ENCODE measurements at places on chromosomes 11 and 22.

- DNase-seq, result no peak
Observed at GRCh38 chr11:77381729-77382665, 80.5 kb upstream of the GDPD4 start.

DNA sequence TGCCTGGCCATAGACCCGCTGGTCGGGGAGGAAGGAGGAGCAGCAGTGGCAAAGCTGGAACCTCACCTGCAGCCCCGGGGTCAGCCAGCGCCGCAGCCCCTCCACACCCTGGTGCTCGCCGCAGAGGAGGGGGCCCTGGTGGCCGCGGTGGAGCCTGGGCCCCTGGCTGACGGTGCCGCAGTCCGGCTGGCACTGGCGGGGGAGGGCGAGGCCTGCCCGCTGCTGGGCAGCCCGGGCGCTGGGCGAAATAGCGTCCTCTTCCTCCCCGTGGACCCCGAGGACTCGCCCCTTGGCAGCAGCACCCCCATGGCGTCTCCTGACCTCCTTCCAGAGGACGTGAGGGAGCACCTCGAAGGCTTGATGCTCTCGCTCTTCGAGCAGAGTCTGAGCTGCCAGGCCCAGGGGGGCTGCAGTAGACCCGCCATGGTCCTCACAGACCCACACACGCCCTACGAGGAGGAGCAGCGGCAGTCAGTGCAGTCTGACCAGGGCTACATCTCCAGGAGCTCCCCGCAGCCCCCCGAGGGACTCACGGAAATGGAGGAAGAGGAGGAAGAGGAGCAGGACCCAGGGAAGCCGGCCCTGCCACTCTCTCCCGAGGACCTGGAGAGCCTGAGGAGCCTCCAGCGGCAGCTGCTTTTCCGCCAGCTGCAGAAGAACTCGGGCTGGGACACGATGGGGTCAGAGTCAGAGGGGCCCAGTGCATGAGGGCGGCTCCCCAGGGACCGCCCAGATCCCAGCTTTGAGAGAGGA, 11.9 kb downstream of the TMEM121B start:
- DNase-seq, result no peak

DNA sequence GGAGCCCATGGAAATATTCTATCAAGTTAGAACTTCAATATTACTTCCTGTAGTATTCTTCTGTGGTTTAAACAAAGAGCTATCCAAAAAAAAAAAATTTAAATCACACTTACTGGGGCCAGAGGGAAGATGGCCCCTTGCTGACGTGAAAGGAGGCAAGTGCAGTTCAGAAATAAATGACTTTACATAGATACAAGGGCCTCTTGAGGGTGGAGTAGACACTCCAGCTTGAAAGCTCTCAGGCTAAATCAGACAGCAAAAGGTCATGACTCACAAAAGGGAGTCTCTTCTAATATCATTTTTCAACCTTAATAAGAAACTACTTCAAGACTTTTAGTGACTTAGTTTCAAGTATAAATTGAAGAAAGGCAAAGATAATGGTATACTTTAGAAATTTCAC, 1160.3 kb downstream of the FAM181B start:
- DNase-seq, result no peak

GRCh38 chr22:21948390-21948789, 4.3 kb downstream of the PPM1F start:
- no peak for DNase-seq

GRCh38 chr11:71491531-71491930, 35.5 kb upstream of the KRTAP5-7 start:
- no peak for DNase-seq

- DNase-seq, result no peak
Observed at GRCh38 chr11:119785131-119785530, 56.1 kb upstream of the NECTIN1 start.
